ENCODE measurements at places on chromosomes 6 and 20. TPM values are rescaled to one million over a fixed set of nuclear protein-coding genes. Genes with fewer than 3 reads are reported as not detected.

GRCh38 chr20:40703975-40704530, 15.0 kb upstream of the MAFB start:
- peaks cover 32% of the 10 kb centered on the region for H3K27me3 ChIP-seq
- no peak overlapping the region for H3K27ac ChIP-seq
- no peaks in the 10 kb centered on the region for H3K36me3 ChIP-seq

GRCh38 chr6:74369556-74369993, 673.6 kb downstream of the CD109 start:
- H3K27ac ChIP-seq = no peak overlapping the region
- no peaks in the 10 kb centered on the region for H3K4me1 ChIP-seq
- no peaks in the 10 kb centered on the region for H3K27me3 ChIP-seq
- H3K4me3 ChIP-seq = no peak overlapping the region
- no peak for DNase-seq
- H3K36me3 ChIP-seq = no peaks in the 10 kb centered on the region

GRCh38 chr6:6581054-6581453, 7.5 kb upstream of the LY86 start:
- DNase-seq = no peak
- H3K36me3 ChIP-seq = peaks cover 17% of the 10 kb centered on the region
- H3K4me3 ChIP-seq = no peak overlapping the region

Gene DDO
- not detected for total RNA-seq

- no peak for DNase-seq
- no peaks in the 10 kb centered on the region for H3K27me3 ChIP-seq
- no peaks in the 10 kb centered on the region for H3K4me1 ChIP-seq
- no peak overlapping the region for H3K27ac ChIP-seq
- H3K4me3 ChIP-seq = no peak overlapping the region
- no peaks in the 10 kb centered on the region for H3K36me3 ChIP-seq
These were observed 144.1 kb upstream of the PTCHD4 start for GRCh38 chr6:48255094-48255493.

DNA sequence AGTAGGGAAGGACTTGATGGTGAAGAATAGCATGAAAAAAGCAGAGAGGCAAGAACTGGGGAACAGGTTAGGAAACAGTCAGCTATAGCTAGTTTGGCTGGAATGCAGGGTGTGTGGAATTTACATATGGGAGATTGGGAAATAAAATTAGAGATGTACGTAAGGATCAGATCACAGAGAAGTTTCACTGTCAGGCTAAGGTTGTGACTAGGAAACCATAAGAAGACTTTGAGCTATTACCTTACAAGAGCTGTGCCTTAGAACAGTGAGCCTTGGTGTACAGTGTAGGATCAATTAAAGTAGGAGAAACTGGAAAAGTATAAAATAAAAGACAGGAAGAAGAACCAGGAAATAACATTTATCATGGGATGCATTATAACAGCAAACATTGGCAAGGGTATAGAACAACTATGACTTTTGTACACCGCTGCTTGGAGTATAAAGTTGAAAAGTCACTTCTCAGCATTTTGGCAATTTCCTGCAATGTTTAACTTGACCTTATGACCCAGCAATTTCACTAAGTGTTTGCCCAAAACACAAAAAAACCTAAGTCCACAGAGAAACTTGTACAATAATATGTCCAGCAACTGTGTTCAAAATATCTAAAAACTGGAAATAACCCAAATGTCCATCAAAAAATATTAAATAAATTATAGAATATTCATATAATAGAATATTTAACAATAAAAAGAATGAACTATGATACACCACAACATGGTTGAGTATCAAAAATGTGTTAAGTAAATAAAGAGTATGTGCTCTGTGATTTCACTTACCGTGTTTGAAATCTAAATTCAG, 31.2 kb upstream of the SPTLC3 start:
- H3K4me3 ChIP-seq = no peak overlapping the region
- no peaks in the 10 kb centered on the region for H3K27me3 ChIP-seq
- DNase-seq = no peak
- H3K4me1 ChIP-seq = no peaks in the 10 kb centered on the region

Gene YIPF3
- total RNA-seq = 50.9 TPM

DNA sequence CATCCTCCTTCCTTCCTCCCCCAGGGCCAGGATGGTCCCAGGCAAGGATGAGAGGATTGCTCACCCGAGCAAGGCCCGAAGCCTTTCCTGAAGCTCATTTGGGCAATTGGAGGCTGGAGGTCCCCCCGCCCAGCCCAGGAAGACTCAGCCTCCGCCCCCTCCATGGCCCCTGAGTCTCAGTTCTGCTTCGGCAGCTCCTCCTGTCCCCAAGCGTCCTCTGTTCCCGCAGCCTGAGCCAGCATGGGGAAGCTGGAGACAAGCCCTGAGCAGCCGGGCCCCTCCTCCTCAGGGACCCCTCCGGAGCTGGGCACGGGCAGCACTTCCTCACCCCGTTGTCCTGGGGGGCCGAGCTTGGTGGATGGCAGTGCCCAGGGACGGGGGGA, 26.0 kb downstream of the SLC17A9 start:
- H3K27ac ChIP-seq = no peak overlapping the region
- H3K36me3 ChIP-seq = no peaks in the 10 kb centered on the region
- no peak for DNase-seq
- peaks cover 80% of the 10 kb centered on the region for H3K27me3 ChIP-seq

DNA sequence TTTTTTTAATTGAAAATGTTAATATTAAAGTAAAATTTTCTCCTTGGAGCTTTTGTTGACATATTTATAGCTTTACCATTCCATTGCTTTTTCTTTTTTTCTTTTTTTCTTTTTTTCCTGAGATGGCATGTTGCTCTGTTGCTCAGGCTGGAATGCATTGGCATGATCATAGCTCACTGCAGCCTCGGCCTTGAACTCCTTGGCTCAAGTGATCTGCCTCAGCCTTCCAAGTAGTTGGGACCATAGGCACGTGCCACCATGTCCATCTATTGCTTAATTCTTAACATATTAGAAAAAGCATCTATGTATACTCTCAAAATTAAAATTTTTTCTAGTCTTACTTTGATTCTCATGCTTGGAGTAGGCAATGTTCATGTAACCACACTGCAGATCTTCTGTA, 43.0 kb downstream of the RALGAPB start:
- peaks cover 29% of the 10 kb centered on the region for H3K36me3 ChIP-seq
- no peaks in the 10 kb centered on the region for H3K27me3 ChIP-seq
- no peak overlapping the region for H3K27ac ChIP-seq
- no peak overlapping the region for H3K4me3 ChIP-seq
- no peak for DNase-seq
- H3K4me1 ChIP-seq = no peaks in the 10 kb centered on the region

Gene MROH8
- total RNA-seq = 2.3 TPM

Gene CDH4
- total RNA-seq = 0.02 TPM

DNA sequence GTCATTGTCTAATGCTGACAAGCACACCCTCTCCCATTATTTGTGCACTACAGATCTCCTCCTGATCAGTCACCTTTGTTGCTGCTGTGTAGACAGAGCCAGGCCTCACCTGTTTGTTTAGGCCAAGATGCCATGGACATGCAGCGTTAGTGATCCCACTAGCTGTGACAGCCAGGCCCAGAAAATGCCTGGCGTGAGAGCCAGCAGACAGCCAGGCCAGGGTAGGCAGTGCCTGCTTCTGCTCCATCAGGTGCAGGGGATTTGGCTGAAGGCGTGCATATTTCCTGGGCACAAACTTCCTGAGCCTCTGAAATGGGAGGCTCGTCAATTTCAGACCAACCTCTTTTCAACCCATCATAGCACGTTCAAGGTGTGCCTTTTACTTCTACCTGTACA, 27.3 kb downstream of the MANBAL start:
- peaks cover 23% of the 10 kb centered on the region for H3K4me1 ChIP-seq
- no peak for DNase-seq
- H3K27ac ChIP-seq = peak overlapping the region; percentile 82
- H3K27me3 ChIP-seq = no peaks in the 10 kb centered on the region
- no peak overlapping the region for H3K4me3 ChIP-seq

Gene LINC00237
- 0.35 TPM for total RNA-seq

GRCh38 chr6:157106487-157106886, 216.8 kb downstream of the TMEM242 start:
- H3K4me1 ChIP-seq = peaks cover 37% of the 10 kb centered on the region
- no peak for DNase-seq
- no peak overlapping the region for H3K27ac ChIP-seq
- no peaks in the 10 kb centered on the region for H3K27me3 ChIP-seq

DNA sequence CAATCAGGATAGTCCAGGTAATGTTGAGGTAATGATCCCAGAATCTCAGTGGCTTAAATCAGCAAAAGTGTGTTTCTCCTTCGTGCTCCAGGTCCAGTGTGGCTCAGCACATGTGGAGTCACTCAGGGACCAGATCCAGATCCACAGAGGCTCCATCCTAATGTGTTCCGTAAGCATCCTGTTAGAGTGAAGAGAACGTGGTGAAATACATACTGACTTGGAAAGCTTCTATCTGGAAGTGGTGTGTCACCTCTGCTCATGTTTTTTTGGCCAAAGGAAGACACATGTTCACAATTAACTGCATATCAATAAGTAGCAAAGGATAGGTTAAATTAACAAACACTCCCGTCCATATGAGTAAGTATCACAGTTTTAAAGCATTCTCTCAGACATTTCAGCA, 26.8 kb upstream of the PREP start:
- H3K4me3 ChIP-seq = no peak overlapping the region
- H3K27me3 ChIP-seq = no peaks in the 10 kb centered on the region
- H3K36me3 ChIP-seq = peaks cover 4% of the 10 kb centered on the region
- H3K4me1 ChIP-seq = peaks cover 11% of the 10 kb centered on the region
- H3K27ac ChIP-seq = no peak overlapping the region

DNA sequence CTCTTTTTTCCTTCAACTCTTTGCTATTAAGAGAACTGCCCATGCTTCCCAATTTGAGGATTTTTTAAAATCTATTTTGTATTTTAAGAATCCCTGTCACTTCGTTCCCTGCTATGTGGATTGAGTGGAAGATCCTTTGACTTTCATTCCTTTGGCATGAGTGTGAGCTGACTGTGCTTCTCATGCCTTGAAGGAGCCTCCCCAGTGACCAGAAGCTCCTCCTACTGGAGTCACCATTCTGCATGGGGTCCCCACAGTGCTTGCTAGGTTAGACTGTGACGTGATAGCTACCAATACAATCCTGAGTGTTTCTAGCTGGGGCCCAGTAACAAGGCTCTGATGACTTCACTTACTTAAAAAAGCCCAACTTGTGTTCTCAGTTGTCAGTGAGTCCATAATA, 104.4 kb upstream of the LAMP5 start:
- no peak overlapping the region for H3K4me3 ChIP-seq
- H3K4me1 ChIP-seq = no peaks in the 10 kb centered on the region
- H3K36me3 ChIP-seq = no peaks in the 10 kb centered on the region
- H3K27me3 ChIP-seq = no peaks in the 10 kb centered on the region
- H3K27ac ChIP-seq = no peak overlapping the region
- no peak for DNase-seq

DNA sequence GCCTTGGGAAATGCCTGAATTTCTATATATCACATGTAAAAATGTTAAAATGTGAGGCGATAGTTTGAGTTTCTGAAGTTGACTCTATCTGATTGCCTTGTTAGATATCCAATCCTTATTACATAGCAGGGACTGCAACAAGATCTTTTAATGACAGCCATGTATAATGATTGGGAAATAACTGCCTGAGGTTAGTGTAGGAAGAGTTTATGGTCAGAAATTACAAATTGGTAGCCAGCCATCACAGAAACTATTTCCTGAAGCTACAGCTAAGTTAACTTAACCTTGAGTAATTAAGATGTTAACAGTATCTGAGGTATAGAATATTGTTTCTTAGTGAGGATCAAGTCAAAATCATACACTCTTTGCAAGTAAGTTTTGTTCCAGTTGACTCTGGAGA, 41.0 kb downstream of the AKIRIN2 start:
- H3K36me3 ChIP-seq = peaks cover 45% of the 10 kb centered on the region
- no peak overlapping the region for H3K27ac ChIP-seq

DNA sequence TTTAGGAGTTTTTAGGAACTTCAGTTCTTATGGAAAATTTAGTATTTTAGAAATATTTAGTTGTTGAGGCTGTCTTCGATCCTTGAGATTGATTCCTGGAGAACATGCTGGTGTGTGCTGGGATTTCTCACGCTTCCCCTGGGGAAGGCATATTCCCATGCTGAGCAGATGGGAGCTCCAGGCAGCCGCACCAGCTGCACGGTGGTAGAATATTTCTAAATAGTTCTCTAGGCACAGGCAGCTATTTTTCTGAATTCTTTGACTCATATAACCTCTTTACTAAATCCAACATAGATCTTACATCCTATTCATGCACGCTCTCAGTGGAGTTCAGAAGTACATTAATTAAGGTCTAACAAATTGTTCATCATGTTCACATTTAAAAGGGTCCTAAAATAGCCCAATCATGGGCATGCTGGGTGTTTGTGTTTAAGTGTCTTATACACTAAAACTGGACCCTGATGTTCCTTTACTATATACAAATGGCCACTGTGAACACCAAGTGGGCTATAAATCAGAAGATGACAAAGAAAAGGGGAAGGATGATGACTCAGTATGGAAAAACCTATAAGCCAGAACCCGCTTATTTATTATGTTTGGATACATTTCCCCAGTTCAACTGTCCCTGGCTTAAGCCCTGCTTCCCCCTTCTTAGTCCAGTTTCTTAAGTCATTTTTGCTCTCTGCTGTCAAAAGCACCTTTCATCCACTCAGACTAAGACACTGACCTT, 138.5 kb downstream of the UST start:
- H3K27me3 ChIP-seq = no peaks in the 10 kb centered on the region
- no peaks in the 10 kb centered on the region for H3K4me1 ChIP-seq
- H3K36me3 ChIP-seq = no peaks in the 10 kb centered on the region
- H3K27ac ChIP-seq = no peak overlapping the region
- H3K4me3 ChIP-seq = no peak overlapping the region
- DNase-seq = no peak
